ENCODE measurements at places on chromosomes 16 and 17.
A peak's percentile ranks its signal among the peaks of the same experiment; 100 is the strongest.

GRCh38 chr17:56867948-56868376, 34.0 kb downstream of the DGKE start:
- DNase-seq = no peak

GRCh38 chr17:38361694-38362465, 10.2 kb downstream of the SOCS7 start:
- DNase-seq = no peak

DNA sequence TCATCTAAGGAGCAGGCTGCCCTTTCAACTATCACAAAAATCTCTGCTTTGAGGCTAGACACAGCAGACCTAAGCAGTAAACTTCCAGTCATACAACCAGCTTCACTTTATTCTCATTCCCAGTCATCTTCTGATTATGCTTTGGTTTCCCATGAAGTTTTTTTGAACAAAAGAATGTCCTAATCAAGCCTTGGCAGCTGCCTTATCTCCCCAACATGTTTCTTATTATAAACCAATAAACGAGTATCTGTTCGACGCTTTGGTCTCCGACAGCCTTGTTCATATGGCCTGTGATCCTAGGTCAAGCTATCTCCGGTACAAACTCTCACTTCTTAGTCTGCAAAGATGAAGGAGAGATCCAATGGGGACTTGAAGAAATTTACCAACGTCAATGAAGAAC, 47.4 kb upstream of the CDYL2 start:
- DNase-seq = no peak

GRCh38 chr17:8080208-8080798, 7.2 kb downstream of the ALOX12B start:
- DNase-seq = no peak

- DNase-seq = no peak
These were observed 171.7 kb downstream of the ZFHX3 start for GRCh38 chr16:72876221-72876620.

GRCh38 chr16:22297114-22297870, at the start of gene POLR3E:
Gene POLR3E (plus strand): TSS chr16:22297409. CDS start chr16:22302969, 5,560 bp downstream.
- DNase-seq = peak; percentile 100

DNA sequence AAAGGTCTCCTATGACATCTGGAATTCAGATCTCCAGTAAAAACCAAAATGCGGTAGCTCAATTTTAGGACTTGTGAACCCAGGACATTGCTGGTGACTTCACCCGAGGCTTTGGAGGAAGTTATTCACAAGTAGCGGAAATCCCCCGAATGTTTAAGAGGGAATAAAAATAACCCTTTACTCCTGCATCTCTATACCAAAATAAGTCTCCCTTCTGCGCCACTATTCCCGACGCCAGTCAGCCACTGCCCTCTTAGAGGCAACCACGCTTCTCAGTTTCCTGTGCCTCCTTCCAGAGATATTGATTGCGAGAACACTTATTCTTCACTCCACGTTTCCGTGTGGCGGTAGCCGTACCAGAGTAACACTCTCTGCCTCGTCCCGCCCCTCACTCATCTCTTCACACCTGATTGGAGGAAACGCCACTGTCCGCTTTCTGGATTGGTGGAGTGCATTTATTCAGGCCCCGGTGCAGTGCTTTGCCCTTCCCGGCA, 27.4 kb downstream of the EMP2 start:
- DNase-seq = peak; percentile 70

DNA sequence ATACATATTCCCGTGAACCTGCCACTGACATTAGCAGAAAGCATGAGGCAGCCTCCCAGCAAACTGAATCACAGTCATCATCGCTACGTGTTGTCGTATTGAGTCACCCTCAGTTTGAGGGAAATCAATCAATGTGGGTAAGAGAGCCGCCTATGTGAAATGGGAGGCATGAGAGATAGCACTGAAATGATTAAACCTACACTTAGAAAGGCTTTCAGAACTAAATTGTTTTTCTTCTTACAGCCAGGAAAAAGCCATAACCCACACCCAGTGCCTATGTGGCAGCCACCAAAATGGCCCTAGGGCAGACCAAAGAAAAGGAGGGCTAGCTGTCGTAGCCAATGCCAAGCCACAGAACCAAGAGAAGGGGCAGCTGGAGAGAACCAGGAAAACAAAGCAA, 90.5 kb downstream of the ADAMTS18 start:
- no peak for DNase-seq

DNA sequence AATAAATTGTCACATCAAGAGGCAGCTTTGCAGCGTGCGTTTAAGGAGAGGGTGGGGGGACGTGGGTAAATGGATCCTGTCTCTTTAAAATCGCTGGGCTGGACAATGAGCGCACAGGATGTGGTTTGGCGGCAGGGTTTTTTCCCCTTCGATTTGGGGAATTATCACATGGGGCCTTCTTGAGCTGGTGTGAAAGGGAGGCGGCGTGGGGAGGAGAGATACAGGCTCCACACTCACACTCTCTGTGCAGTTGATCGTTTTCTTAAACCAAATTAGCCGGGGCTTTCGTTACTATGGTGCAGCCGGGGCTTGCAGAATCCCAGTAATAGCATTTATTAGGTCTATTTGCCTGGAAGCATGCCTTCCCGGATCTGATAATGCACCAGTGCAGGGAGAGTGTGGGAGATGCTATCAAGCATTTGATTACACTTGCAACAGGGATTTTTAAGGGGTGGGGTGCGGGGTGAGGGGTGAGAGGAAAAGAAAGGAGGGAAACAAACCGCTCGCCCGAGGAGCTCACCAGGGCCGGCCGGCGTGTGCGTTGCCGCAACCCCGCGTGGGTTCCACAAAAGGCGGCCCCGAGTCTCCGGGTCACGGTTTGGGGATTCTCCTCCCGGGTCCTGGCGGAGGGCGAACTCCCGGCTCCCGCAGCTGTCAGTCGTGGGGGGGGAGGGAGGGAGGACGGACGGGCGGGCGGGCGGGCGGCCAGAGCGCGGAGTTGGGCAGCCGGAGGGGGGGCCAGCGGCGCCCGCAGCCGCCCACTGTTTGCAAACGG, 58.8 kb upstream of the GSE1 start:
- peak; percentile 79 for DNase-seq

GRCh38 chr16:87409781-87410180, 17.6 kb downstream of the MAP1LC3B start:
- no peak for DNase-seq

DNA sequence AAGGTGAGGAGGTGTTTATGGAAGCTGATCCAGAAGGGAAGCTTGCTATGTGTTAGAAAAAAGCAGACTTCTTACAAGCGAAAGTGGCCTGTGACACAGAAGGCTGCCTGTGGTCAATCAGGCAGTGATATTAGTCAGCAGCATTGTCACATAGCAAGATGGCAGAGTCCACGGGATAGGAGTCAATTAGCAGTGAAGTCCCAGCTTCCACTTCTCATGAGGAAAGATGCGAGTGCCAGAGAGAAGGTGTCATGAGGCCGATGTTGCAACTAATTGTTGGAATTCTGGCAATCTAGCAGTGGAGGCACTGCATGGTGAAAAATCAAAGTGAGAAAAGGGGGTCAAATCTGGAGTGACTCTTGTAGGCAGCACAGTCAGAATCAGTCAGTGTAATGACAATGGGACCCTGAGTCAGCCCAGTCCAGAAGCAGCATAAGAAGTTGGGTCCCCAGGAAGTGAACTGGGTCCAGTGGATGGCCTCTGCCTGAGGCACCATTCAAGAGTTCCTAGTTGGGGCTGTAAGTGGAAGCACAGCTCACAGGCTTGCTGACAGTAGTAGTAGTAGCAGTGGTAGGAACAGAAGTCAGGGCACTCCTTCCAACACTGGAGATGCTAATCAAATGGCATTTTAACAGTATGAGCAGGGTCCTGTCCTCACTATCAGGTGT, 85.1 kb downstream of the TNFRSF13B start:
- no peak for DNase-seq

GRCh38 chr17:4498461-4499397, at the start of gene SPNS2:
Gene SPNS2 (plus strand): TSS chr17:4498881. CDS start chr17:4499048, 167 bp downstream.
- peak; percentile 83 for DNase-seq

- no peak for DNase-seq
These were observed 14.3 kb downstream of the JUP start for GRCh38 chr17:41772218-41772585.

DNA sequence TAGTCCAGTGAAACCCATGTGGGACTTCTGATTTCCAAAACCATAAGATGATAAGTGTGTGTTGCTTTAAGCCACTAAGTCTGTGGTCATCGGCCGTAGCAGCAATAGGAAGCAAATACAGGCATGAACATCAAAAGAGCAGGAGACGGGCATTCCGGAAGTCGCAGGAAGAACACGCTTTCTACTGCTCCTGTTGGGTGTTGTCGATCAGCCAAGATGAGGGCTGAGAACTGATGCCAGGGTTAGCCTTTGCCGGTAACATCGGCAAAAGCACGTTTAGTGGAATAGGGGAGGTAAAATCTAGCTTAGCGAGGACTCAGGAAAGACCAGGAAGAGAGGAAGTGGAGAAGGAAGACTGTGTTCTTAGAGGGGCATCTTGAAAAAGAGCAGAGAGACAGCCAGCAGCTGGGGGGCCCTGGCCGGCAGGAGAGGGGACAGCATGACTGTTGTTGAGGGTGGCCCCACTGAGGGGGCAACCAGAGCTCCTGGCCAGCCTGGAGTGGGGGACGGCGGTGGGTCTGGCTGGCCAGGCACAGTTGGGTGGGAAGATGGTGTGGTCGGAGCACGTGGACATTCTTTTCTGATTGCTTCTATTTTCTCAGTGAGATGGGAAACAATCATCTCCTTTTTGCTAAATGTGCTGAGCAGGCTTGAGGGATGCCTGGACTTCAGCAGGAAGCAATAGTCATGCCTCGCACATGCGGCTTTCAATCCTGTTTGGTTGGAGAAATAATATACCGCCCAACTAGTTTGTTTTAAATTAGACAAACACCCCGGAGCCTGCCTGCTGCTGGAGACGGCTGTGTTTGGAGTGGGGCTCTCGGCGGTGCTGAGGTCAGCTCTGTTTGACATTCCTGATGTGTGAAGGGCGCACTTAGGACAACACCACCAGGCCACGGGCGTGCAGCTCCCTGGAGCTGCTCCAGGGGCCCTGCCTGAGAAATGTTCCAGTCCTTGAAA, 109.9 kb downstream of the METRNL start:
- no peak for DNase-seq

- DNase-seq = peak; percentile 69
These were observed 313.1 kb upstream of the TNRC6C start for GRCh38 chr17:77645072-77646045.

GRCh38 chr17:72587156-72587555, 466.3 kb downstream of the SOX9 start:
- DNase-seq = no peak

DNA sequence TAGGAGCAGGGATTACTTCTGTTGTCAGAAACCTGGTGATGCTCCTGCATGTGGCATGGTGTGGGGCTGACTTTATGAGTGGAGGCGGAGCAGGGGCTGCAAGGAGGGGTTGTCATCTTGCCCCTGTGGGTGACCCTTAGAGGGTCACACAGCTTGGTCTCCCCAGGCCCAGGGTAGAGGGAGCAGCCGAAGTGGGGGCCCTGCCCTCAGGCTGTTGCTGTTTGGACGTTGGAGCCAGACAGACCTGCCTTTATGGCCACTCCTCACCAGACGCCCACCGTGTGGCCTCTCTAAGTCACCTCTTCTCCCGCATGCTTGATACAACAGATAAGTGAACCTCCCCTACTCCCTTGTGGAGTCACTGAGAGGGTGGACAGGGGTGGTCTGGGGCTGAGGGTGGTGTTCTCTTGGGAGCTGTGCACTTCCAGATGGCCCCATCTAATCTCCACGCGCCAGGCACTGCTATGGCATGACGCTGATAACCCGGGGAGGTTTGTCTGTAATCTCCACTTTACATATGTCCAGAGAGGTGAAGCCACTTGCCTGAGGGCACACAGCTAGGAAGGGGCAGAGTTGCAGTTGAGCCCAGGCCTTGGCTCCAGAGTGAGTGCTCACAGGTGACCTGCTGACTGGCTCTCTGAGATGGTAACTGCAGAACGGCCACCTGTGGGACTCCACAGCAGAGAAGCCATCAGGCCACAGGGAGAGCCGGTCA, 10.0 kb downstream of the MAP2K3 start:
- no peak for DNase-seq

DNA sequence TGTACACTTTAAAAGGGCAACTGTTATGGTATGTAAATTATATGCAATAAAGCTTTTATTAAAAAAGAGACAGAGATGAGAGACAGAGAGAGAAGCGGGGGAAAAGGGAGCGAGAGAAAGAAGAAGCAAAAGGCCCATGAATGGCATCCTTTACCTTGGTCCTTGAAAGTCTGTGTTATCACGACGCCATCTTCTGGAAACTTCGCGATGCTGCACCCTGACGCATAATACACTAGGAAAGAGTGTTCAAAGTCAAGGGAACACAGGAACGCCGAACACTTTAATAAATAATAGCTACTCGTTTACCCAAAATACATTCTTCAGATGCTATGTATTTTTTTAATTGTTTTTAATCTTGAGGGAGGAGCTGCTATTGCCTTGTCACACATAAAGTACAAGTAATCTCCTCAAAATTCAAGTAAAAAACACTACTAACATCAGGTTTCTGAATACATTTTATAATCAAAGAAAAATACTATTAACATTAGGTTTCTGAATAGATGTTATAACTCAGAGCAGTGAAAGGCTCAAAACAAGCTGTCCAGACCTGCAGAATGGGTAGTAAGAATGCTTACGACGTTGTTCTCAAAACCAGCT, 23.0 kb upstream of the SLC38A8 start:
- peak; percentile 36 for DNase-seq

DNA sequence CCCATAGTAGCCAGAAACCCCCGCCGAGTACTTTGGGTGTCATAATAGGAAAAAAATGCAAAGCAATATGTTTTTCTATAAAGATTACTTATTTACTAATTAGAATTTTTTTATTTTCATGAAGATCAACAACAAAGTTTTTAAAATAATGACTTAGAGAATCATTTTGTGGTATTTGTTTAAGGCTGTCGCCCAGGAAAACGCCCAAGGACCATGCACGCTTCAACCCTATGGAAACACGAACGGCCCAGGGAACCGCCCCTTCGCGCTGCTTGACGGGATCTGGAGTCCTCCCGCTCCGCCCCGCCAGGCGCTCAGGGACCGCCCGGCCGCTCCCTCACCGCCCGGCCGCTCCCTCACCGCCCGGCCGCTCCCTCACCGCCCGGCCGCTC, 408 bp upstream of the KPNA2 start:
- DNase-seq = peak; percentile 89

GRCh38 chr16:55047331-55047730, 116.7 kb downstream of the IRX5 start:
- DNase-seq = no peak

- DNase-seq = no peak
These were observed 168.6 kb upstream of the HS3ST4 start for GRCh38 chr16:25523183-25523582.

GRCh38 chr17:57545731-57546342, 199.3 kb downstream of the CCDC182 start:
- no peak for DNase-seq

- DNase-seq = no peak
These were observed 71.0 kb downstream of the ABCC12 start for GRCh38 chr16:48084826-48085225.

DNA sequence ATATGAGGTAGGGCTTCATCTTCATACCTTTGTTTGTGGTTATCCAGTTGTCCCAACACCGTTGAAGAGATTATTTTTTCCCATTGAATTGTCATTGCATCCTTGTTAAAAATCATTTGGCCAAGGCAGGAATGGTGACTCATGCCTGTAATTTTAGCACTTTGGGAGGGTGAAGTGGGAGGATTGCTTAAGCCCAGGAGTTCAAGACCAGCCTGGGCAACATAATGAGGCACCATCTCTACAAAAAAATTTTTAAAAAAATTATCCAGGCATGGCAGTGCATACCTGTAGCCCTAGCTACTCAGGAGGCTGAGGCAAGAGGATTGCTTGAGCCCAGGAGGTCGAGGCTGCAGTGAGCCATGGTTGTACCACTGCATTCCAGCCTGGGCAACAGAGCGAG, 223.9 kb downstream of the TANC2 start:
- no peak for DNase-seq
